ENCODE measurements at places on chromosomes 5 and 9.

DNA sequence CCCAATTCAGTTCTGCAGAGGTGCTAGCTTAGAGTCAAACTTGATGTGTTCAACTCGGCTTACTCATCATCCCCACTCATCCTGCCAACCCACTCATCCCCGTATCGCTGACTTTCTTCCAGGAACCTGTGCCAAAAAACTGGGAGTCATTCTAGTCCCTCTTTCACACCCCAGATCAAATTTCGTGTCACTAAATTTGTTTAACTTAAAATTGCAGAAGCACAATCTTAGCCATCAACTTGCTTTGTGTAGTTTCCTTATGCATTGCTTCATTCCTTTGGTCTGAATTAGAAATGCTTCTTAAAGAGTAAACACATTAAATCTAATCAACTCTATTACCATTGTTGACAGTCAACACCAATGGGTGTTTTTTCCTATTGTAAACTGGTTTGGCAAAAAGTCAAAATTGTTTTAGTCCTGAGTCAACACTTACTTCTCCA lies 162.4 kb downstream of the TTC39B start:
- no peak for DNase-seq

DNA sequence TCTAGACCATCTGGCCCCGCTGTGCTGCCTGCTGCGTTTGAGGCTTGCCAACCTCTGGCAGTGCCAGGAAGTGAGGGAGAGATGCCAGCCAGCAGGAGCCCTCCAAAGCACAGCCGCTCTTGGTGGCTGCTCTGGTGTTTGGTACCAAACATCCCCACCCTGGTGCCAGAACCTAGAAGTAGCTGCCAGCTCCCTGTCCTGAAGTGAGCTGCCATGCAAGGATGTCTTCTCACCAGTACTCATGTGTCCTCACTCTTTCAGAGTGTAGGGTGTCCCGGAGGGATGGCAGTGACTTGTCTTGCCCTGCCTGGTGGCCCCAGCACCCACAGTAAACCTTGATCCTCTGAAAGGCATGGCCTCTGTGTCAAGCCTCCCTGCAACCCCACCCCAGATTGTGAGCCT lies 43.4 kb downstream of the AMBP start:
- DNase-seq, result no peak

GRCh38 chr9:131279196-131279862 lies 3.0 kb upstream of the FAM78A start:
- DNase-seq, result no peak

DNA sequence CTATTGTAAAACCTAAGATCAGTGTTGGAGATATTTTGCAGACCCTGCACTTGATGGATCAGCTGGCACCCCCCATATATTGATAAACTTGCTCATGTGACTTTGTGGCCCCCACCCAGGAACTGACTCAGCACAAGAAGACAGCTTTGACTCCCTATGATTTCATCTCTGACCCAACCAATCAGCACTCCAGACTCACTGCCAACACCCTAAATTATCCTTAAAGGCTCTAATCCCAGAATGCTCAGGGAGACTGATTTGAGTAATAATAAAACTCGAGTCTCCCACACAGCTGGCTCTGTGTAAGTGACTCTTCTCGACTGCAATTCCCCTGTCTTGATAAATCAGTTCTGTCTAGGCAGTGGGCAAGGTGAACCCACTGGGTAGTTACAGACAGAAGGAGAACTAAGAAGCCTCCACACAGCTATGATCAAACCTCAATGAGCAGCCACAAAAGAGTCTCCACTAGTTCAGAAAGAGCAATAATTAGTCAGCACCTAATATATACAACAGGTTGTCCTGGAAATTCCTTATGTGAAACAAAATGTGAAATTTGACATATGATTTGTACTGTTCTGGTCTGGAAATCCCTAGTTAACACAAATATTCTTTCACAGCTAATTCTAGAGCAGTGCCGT lies 52.2 kb downstream of the ACTL7B start:
- no peak for DNase-seq

DNA sequence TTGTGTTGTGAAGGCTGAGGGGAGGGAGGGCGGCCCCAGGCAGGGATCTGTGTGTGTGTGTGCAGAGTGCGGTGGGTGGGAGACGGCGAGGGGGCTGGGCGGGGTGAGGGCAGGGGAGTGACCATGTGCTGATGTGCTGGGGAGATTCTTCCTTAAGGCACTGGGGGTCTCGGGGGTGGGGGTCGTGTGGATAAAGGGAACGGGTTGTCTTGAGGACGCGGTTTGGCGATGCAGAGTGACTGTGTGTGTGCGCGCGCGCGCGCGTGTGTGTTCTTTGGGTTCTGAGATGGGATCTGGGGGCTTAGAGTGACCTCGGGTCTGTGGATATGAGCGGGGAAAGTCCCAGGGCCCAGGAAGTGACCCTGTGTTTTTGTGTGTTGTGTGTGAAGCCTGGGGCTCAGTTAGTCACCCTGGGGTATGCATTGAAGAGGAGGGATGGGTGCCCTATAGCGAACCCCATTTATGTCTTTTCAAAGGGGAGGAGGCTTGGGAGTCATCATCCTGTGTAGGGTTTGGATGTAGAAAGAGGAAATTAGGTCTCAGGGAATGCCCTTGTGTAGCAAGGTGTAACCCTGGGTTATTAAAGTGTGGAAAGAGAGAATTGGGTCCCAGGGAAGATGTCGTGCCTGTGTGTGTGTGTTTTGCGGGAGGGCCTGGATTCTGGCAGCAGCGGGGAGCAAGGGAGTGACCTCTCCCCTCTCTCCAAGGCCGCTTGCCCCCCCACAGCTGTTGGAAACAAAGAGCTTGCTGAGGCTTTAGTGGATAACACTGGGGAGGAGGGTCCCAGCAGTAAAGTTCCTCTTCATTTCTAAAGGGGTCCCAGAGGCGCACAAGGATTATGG lies 1.4 kb downstream of the TMEFF1 start:
- DNase-seq, result no peak

DNA sequence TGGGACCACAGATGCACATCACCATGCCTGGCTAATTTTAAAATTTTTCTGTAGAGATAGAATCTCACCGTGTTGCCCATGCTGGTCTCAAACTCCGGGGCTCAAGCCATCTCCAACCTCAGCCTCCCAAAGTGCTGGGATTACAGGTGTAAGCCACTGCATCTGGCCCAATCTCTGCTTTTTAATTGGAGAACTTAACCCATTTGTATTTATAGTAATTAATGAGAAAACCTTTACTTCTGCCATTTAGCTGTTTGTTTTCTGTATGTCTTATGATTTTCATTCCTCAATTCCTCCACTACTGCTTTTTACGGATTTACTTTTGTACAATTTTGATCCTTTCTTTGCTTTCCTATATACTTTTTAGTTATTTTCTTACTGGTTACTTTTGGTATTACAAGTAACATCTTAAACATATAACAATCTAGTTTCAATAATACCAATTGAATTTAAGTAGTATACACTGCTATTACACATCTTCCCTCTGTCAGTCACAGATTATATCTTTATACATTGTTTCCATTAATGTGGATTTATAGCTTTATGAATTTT lies 26.1 kb downstream of the RALGDS start:
- DNase-seq, result no peak

- DNase-seq, result no peak
These were observed 787.3 kb upstream of the WWC1 start for GRCh38 chr5:167503926-167504720.
